DMS79 treated with DMSO at 0.1 percent for 48 hours (cell line): ENCODE measurements at places on chromosomes 5 and 9.

GRCh38 chr5:78549043-78549442, 99.5 kb downstream of the LHFPL2 start:
- no peak for DNase-seq

- no peak for DNase-seq
Measured at GRCh38 chr9:130938184-130938651, 829 bp downstream of the FIBCD1 start.

DNA sequence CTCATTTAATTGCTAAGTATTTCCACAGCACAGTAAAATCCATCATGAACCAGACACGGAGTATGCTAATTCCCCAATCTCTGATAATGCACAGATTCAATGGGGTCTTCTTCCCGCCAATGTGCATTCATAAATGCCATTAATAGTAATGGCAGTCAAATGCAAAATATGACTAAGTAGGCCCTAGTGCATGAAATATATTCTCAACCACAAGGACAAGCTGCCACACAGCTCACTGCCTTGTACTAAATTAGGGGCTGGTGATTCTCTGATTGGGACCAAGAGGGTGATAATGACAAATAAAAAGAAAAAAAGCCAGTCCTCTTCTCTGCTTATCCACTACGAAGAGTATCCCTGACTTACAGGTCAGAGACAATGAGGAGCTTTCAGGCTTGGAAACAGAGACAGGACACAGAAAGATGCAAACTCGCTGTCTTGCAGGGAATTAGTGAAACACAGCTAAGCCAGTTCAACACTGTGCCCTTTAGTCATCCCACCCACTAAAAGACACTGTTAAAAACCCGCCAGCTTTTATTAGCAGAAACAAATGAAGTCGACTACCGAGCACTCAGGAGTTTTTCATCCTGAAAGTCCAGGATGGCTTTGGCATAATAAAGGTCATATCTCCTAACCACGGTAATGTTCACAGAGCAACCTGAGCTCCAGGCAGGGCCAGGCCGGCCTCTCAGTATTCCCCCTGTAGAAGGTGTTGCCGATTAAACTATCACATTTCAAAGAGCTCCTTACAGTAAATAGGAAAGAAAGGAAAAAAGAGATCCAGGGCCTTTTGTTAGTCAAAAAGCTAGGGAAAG, 148.1 kb downstream of the EBF1 start:
- peak; percentile 4 for DNase-seq

- no peak for DNase-seq
Measured at GRCh38 chr9:105503881-105504280, 54.0 kb upstream of the FKTN start.

GRCh38 chr5:15566789-15567188, 66.8 kb downstream of the FBXL7 start:
- DNase-seq, result no peak

- no peak for DNase-seq
Measured at GRCh38 chr5:137454671-137455070, 44.5 kb downstream of the SPOCK1 start.

DNA sequence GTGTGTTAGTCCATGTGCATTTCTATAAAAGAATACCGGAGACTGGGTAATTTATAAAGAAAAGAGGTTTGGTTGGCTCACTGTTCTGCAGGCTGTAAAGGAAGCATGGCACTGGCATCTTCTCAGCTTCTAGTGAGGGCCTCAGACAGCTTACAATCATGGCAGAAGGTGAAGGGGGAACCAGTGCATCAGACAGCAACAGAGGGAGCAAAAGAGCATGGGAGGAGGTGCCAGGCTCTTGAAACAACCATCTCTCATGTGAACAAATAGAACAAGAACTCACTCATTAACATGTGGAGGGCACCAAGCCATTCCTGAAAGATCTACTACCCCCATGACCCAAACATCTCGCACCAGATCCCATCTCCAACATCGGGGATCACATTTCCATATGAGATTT, 89.2 kb upstream of the IL33 start:
- no peak for DNase-seq

DNA sequence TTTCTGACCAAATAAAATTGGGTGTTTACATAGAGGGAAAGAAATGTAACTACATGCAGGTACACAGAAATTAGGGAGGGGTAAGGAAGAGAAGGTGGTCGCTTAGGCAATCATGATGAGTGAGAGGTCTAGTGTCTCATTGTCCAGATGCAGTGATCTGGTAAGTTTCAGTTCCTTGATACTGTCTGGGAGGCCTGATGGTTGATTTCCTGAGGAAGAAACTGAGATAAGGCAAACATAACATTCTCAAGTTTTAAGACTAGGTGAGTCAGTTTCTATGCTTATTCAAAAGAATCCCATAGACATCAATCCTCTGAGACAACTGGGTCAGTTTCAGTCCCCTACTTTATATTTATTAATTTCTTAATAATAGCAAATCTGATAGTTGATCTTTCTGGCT, 843.3 kb upstream of the CDH10 start:
- no peak for DNase-seq
